ENCODE measurements at places on chromosomes 13 and 19.

DNA sequence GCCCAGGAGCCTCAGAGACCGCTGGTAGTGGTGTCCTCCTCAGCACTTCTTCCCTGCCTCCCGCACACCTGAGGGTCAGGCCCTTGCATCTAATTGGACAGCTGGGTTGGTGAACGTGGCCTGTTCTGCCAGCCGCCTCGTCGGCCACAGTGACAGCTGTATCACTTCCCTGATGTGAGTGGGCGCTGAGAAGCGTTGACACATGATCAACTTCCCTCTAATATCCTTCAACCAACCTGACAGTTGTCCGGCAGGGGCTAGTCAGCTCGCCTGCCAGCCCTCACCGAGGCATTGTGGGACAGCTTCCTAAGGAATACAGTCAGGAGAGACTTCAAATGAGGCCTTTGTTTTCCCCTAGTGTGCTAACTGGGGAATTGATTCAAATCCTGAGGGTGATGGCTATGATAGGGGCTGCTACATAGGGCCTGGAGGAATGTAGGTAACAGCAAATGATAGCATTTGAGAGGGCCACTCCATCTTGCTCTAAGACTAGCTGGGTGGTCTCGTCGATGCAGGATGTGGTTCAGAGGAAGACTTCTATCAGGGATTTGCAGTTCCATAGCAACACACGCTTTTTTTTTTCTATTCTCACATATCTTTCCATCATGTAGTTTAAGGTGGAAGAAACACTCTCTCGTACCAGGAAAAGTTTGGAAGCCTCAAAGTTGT lies 230.8 kb downstream of the TSHZ3 start:
- H3K4me3 ChIP-seq, result no peak overlapping the region
- peaks cover 54% of the 10 kb centered on the region for H3K27me3 ChIP-seq
- DNase-seq, result peak; percentile 17

DNA sequence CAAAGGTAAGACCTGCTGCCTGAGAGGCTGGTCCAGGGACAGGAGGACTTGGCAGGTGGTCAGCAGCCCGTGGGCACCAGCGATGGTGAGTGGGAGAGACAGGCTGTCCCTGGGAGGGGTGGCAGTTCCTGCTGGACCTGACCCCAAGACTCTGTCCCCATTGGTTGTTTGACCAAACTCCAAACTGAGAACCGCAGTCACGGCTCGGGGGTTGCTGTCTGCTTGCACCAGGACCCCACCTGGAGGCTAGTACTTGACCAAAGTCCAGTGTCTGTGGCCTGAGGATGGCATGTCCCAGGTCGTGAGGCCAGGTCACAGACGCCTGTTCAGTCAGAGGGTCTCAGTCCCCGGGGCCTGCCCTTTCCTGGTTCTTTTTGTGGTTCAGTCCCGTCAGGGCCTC lies 9.9 kb upstream of the ZNF14 start:
- peaks cover 25% of the 10 kb centered on the region for H3K27me3 ChIP-seq
- no peak overlapping the region for H3K27ac ChIP-seq
- no peak overlapping the region for H3K4me3 ChIP-seq
- no peaks in the 10 kb centered on the region for H3K36me3 ChIP-seq
- no peak for DNase-seq

GRCh38 chr19:36093146-36093662 lies 17.7 kb upstream of the OVOL3 start:
- no peak for DNase-seq
- H3K4me1 ChIP-seq, result peaks cover 25% of the 10 kb centered on the region
- H3K36me3 ChIP-seq, result no peaks in the 10 kb centered on the region
- no peak overlapping the region for H3K4me3 ChIP-seq
- H3K27me3 ChIP-seq, result no peaks in the 10 kb centered on the region

DNA sequence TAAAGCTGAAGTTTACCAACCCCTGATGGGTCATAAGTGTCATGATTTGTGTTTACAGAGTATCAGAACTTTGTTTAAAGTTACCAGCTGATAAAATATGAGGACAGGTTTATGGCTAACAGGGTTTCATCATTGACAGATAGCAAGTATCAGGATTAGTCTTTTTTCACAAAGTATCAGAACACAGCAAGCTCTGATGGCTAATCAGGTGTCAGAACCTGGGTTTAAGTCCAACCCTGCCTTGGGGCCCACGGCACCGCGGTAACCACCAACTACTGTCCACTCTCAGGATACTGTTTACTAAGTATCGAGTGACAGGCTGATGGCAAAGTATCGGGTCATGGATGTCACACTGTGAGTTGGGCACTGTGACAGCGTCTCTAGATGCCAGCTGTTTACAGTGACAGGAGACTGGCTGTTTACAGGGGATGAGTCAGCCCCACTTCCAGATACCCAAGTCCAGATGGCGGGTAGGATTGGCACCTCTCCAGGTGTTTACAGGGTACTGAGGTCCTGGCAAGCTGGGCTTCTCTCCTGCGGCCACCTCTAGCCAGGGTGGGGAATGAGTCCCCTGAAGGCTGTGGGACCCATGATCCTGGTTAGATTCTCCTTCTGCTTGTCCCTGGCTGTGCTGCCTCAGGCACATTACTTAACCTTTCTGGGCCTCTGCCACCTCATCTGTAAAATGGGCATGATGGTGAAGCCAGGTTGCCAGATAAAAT lies 21.8 kb downstream of the ARRDC2 start:
- no peak for DNase-seq
- H3K27ac ChIP-seq, result peak overlapping the region; percentile 8
- H3K4me3 ChIP-seq, result no peak overlapping the region
- peaks cover 16% of the 10 kb centered on the region for H3K4me1 ChIP-seq
- H3K27me3 ChIP-seq, result no peaks in the 10 kb centered on the region
- no peaks in the 10 kb centered on the region for H3K36me3 ChIP-seq

- no peaks in the 10 kb centered on the region for H3K4me1 ChIP-seq
- H3K36me3 ChIP-seq, result peaks cover 99% of the 10 kb centered on the region
- no peak for DNase-seq
Observed at GRCh38 chr19:16224293-16225045, 26.8 kb downstream of the AP1M1 start.

- H3K4me3 ChIP-seq, result no peak overlapping the region
- H3K36me3 ChIP-seq, result no peaks in the 10 kb centered on the region
- no peak overlapping the region for H3K27ac ChIP-seq
Observed at GRCh38 chr13:94641409-94641941, 39.8 kb downstream of the GPR180 start.

DNA sequence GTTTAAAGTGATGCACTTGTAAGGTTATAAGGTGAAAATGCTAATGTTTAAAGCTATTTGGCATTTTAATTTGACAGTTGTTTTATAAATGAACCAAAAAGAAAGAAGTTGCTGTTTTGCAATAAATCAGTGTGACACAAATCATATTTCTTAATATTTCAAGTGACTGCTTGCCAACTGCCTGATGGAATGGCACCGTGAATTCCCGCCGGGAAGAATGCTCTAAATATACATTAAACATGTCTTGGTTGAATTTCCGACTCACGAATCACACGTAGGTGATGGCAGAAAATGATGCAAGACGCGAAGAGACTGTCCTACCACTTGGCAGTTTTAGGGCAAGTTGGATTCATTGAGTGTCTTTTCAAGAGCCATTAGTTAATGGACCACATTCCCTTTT lies 3.1 kb upstream of the GJB2 start:
- DNase-seq, result no peak
- no peaks in the 10 kb centered on the region for H3K36me3 ChIP-seq
- no peak overlapping the region for H3K27ac ChIP-seq
- peaks cover 29% of the 10 kb centered on the region for H3K4me1 ChIP-seq

DNA sequence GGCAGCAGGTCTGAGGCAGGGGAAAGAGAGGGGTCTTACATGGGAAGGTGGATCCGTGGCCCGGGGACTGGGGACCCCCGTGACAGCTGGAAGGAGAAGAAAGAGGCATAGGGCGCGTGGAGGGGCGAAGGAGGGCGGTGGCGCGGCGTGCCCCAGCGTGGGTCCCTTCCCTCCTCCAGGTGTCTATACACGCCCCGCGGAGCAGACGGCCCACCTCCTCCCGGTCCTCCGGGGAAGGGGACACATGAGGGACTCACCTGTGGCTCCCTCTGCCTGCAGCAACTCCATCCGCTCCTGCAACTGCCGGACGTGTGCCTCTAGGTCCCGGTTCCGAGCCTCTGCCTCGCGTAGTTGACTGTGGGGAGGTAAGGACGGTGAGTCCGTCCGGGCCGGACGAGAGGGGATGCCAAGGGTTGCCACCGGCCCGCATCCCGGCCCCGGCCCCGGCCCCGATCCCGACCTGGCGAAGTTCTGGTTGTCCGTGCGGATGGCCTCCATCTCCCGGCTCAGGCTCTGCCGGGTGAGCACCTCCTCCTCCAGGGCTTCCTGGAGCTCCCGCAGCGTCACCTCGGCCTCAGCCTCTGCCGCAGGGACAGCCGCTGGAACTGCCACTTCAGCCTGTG lies 2.4 kb upstream of the SIX5 start:
- DNase-seq, result no peak
- peaks cover 42% of the 10 kb centered on the region for H3K4me1 ChIP-seq
- peaks cover 36% of the 10 kb centered on the region for H3K36me3 ChIP-seq
- H3K27ac ChIP-seq, result peak overlapping the region; percentile 93
- no peaks in the 10 kb centered on the region for H3K27me3 ChIP-seq

- no peaks in the 10 kb centered on the region for H3K27me3 ChIP-seq
- H3K4me1 ChIP-seq, result peaks cover 50% of the 10 kb centered on the region
- H3K4me3 ChIP-seq, result no peak overlapping the region
- H3K27ac ChIP-seq, result peak overlapping the region; percentile 24
- no peaks in the 10 kb centered on the region for H3K36me3 ChIP-seq
Observed at GRCh38 chr13:28654276-28654675, 4.7 kb upstream of the POMP start.

DNA sequence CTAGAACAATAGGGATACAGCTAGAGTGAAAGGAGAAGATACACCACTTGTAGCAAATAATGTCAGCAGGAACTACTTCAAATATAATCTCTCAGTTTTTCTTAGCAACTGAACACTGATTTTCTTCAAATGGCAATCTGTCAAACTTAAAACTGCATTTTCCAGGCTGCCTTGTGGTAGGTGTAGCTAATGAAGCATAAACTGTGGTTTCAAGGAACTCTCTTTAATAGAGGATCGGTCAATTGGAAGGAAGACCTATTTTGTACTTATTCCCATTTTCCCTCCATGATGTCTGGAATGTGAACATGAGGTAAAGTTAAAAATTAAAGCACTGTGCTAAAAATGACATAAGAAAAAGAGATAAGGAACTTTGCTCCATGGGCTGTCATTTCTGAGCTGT lies 1261.9 kb downstream of the PCDH17 start:
- H3K4me1 ChIP-seq, result no peaks in the 10 kb centered on the region
- no peak overlapping the region for H3K27ac ChIP-seq
- no peaks in the 10 kb centered on the region for H3K27me3 ChIP-seq
- no peak for DNase-seq
- no peaks in the 10 kb centered on the region for H3K36me3 ChIP-seq

DNA sequence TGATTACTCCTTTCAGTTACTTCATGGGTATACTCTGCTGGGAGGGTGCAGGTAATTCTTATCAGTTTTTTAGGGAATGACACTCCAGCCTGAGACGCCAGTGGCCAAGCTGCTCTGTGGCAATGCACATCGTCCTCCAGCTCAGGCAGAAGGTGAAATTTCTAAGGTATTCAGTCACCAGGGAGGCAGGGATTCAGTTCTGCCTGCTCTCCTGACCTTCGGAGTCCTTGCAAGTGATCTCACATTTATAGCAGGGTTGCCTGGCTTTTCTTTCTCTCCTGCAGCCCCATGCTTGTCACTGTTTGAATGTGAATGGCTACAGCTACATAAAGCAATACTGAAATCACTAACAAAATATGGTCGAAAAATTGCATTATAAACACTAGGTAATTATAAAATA lies 1447.5 kb downstream of the EFNB2 start:
- H3K36me3 ChIP-seq, result no peaks in the 10 kb centered on the region
- no peaks in the 10 kb centered on the region for H3K27me3 ChIP-seq
- no peak overlapping the region for H3K4me3 ChIP-seq
- peaks cover 7% of the 10 kb centered on the region for H3K4me1 ChIP-seq

GRCh38 chr13:63700350-63700749 lies 2284.7 kb upstream of the PCDH20 start:
- no peak for DNase-seq
- H3K27ac ChIP-seq, result no peak overlapping the region
- H3K36me3 ChIP-seq, result no peaks in the 10 kb centered on the region
- no peaks in the 10 kb centered on the region for H3K4me1 ChIP-seq
- no peaks in the 10 kb centered on the region for H3K27me3 ChIP-seq

- no peak for DNase-seq
- no peaks in the 10 kb centered on the region for H3K36me3 ChIP-seq
- H3K27me3 ChIP-seq, result peaks cover 100% of the 10 kb centered on the region
- no peak within 1 kb of the TSS for H3K27ac ChIP-seq
- peak within 1 kb of the TSS; percentile 68 for H3K4me3 ChIP-seq
Observed at GRCh38 chr19:18612772-18613588, at the start of gene TMEM59L. Gene TMEM59L (plus strand): TSS chr19:18612870. CDS start chr19:18612959, 89 bp downstream.

DNA sequence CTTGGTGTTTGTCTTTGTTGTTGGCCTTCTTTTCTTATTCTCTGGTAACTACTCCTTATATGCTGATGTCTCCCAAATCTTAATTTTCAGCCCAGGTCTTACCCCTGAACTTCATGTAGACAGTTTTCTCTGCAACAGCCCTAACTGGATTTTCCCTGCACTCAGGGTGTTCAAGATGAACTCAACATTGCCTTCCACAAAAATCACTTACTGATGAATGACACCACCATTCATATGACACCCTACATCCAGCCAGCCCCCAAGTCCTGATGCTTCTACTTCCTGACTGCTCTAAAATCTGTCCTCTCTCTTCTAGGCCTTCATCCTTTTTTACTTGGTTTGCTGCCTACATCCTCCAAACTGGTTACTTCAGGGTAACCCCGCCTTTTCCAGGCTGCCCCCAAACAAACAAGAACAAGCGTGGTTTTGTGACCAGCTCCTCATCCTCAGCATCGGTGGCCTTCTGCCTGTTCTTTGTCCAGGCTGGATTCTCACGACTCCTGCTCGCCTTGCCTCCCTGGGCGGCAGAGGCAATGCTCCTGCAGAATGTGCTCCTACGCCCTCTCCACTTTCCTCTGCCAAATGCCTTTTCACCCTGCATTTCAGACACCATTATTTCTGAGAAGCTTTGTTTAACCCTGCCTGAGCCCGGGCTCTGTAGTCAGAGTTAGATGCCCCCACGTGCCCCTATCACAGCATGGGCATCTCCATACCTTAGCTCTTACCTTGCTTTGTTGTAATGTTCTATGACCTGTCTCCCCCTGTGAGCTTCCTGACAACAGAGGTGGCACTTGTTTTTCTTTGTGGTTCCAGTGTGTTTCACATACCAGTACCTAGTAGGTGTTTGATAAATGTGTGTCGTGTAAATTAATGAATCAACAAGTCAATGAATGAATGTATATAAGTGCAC lies 61.8 kb downstream of the WDFY2 start:
- H3K4me1 ChIP-seq, result peaks cover 44% of the 10 kb centered on the region
- no peaks in the 10 kb centered on the region for H3K27me3 ChIP-seq
- H3K36me3 ChIP-seq, result no peaks in the 10 kb centered on the region
- H3K27ac ChIP-seq, result peak overlapping the region; percentile 7

GRCh38 chr19:4575267-4576015 lies 16.0 kb upstream of the SEMA6B start:
- peak; percentile 68 for DNase-seq
- H3K27me3 ChIP-seq, result peaks cover 52% of the 10 kb centered on the region
- peak overlapping the region; percentile 85 for H3K27ac ChIP-seq
- H3K4me1 ChIP-seq, result peaks cover 36% of the 10 kb centered on the region

GRCh38 chr19:54955376-54955775 lies 8.0 kb upstream of the NLRP7 start:
- H3K4me3 ChIP-seq, result no peak overlapping the region
- H3K36me3 ChIP-seq, result no peaks in the 10 kb centered on the region
- no peaks in the 10 kb centered on the region for H3K4me1 ChIP-seq
- H3K27ac ChIP-seq, result no peak overlapping the region
- H3K27me3 ChIP-seq, result peaks cover 32% of the 10 kb centered on the region
- DNase-seq, result no peak

All from left ventricle myocardium inferior (tissue), 1 donor.